Lung (tissue), 17 donors: ENCODE measurements at places on chromosomes 12 and 14. TPM values are rescaled to one million over a fixed set of nuclear protein-coding genes. Genes with fewer than 3 reads are reported as not detected.

DNA sequence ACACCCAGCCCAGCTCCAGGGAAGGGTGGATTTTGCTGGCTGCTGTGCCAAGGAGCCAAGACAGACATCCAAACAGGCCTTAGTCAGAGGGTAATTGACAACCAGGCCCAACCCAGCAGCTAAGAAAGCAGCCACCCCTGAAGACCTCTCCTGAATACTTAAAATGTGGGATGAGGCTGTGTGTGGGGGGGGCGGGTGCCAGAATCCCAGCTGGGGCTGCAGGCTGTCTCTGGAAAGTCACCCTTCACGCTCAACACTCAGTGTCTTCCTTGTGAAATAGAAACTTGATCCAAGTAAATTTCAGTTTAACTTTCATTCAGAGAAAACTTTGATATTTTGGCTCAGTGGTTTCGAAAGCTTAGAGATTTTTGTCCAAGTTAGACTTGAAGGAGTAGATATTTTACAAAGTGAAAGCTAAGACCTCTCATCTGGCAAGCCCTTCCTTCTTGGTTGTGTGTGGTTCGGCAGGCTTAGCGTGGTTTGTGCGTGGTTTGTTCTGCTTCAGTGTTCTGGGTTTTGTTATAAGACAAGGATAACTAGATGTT lies 5.1 kb downstream of the PAPLN start:
- H3K27me3 ChIP-seq = no peaks in the 10 kb centered on the region
- no peak for DNase-seq
- peaks cover 11% of the 10 kb centered on the region for H3K4me1 ChIP-seq
- H3K4me3 ChIP-seq = no peak overlapping the region

- H3K36me3 ChIP-seq = no peaks in the 10 kb centered on the region
- no peak for DNase-seq
- no peak overlapping the region for H3K27ac ChIP-seq
- no peaks in the 10 kb centered on the region for H3K4me1 ChIP-seq
- H3K27me3 ChIP-seq = no peaks in the 10 kb centered on the region
- H3K4me3 ChIP-seq = no peak overlapping the region
Observed at GRCh38 chr14:21894003-21894897, 220.6 kb upstream of the OR4E1 start.

The DPY19L2 gene
- total RNA-seq = 14.8 TPM

The DDX23 gene
- total RNA-seq = 62.9 TPM

The MIPOL1 gene
- 49.9 TPM for total RNA-seq

The PCED1B gene
- 2.2 TPM for total RNA-seq
